ENCODE measurements at places on chromosomes 1 and 21.

GRCh38 chr1:150511551-150511950 is 3.6 kb downstream of the ECM1 start:
- DNase-seq = no peak

DNA sequence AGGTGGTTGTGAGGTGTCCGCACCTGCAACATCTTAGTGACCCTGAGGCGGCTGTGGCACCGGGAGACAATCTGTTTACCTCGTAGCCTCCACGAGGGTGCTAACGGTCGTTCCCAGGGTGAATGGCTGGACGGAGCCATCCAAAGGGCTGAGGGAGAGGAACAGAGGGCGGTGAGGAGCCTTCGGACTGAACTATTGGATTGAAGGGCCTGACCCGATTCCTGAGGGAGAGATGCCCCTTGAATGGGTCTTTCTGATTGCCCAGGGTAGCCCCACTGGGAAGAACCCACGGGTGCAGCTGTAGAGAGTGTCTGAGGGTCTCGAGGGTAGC is 2.3 kb downstream of the NR5A2 start:
- no peak for DNase-seq

- DNase-seq = peak; percentile 22
Observed at GRCh38 chr1:68016381-68016780, 34.0 kb downstream of the DIRAS3 start.

DNA sequence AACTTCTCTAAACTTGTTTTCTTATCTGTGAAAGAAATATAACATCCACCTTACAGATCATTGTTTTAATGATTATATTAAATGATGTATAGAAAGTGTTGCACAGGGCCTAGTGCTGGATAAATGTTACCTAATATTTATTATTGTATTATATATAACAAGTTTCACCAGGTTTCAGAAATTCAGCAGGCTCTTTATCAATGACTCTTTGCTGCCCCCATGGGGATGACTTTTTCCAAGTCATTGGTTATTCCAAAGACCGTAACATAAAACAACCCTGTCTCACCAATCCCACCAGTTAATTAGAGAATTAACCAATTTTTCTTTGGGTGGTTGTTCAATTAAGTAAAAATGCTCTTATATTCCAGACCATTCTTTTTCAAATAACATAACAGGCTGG is 7.3 kb upstream of the DEDD start:
- peak; percentile 40 for DNase-seq

DNA sequence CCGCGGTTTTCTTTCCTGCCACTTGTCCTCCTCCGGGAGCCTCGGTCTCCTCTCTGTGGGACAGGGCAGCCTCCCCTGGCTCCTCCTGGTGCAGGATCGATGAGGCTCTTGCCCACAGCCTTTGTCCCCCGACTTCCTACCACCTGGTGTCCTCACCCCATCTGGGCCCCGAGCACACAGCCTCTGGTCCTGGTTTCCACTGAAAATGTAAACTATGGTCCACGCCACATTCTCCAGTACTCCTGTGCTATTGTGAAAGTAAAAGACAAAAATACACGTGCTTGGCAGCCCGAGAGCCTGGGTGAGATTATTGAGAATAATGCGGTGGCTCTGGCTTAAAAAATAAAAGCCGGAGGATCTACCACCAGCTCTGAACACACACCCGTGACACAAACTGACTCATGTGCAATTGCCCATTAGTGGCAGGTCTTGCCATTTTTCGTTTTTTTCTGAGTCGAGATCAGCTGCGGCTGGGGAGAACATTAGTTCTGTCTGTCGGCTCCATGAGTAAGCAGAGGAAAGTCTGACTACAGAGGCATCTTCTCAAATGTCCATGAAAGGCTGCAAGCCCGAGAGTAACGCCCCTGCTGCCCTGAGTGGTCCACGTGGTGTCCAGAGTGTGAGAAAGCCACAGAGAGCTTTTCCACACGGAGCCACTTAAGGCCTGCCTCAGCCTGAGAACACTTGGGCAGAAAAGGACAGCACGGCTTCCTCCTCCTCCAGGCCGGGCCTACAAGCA is 5.7 kb upstream of the COL6A2 start:
- DNase-seq = peak; percentile 99

DNA sequence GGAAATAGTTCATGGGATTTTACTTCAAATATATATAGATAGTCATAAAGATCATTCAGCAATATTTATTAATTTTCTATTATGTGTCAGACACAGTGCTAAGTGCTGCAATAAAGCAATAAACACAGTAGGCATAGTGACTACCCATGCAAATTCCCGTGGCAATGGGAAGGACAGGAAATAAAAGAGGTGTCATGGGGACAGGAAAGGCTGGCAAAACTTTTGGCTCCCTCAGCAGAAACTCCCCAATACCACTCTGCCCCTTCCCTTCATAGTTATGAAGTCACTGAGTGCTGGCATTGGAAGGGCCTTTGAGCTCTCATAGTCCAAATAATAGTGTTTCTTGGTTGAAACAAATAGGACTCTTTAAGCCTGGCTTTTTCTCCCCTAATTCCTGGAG is 104.4 kb upstream of the DPT start:
- DNase-seq = no peak

GRCh38 chr1:36253161-36253862 is 29.1 kb downstream of the THRAP3 start:
- peak; percentile 41 for DNase-seq

Data from RPMI7951 (cell line).